Left lung (tissue), 14 donors: ENCODE measurements at places on chromosomes 4 and X. TPM values are rescaled to one million over a fixed set of nuclear protein-coding genes. Genes with fewer than 3 reads are reported as not detected.

- DNase-seq, result no peak
These were observed 77.6 kb downstream of the PPP3CA start for GRCh38 chr4:101269682-101270081.

- DNase-seq, result no peak
These were observed 55.3 kb upstream of the GNRHR start for GRCh38 chr4:67809502-67809901.

GRCh38 chr4:128521648-128522111 is 234.1 kb upstream of the PGRMC2 start:
- no peak for DNase-seq

GRCh38 chr4:70533791-70534190 is 15.4 kb downstream of the AMTN start:
- no peak for DNase-seq

- DNase-seq, result no peak
These were observed 605.1 kb downstream of the ADGRL3 start for GRCh38 chr4:61805227-61805626.

DNA sequence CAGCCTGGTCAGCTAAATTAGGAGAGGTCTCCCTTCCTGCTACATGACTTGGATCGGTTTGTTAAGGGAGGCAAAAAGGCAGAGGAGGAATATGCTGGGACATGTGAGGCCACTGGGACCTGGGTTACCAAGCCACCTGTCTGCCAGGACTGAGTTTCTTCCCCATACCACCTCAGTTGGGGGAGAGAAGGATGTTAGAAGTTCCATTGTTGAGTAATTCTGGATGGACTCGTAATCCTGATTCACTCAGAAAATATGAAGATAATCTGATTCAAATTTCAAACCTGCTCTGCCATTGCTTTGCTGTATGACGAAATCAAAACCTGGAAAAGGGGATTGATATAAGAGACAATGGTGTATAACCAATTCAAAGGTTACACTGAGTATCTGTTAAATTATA is 97.4 kb upstream of the S100G start:
- no peak for DNase-seq

GRCh38 chr4:76087007-76087769 is 12.7 kb downstream of the ART3 start:
- no peak for DNase-seq

DNA sequence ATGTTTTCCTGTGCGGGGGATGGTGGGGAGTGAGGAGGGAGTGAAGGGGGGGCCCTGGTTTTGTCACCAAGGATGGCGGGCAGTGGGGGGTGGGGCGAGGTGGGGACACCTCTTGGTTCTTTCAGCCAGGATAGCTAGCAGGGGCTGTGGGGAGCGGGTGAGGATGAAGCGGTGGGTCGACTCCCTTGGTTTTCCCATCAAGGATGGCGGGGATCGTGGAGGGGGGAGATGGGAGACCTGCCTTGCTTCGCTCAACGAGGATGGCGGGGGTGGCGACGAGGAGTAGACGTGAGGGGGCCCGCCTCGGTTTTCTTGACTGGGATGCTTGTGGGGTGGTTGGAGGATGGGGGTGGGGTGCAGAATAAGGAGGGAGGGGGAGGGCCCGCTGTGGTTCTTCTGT is 643 bp downstream of the FHL1 start:
- no peak for DNase-seq

Gene PNCK
- 0.34 TPM for polyA plus RNA-seq

Gene CSAG3
- not detected for polyA plus RNA-seq

Gene DMP1
- not detected for polyA plus RNA-seq
